ENCODE measurements at places on chromosomes 7 and 10. TPM values are rescaled to one million over a fixed set of nuclear protein-coding genes. Genes with fewer than 3 reads are reported as not detected.

DNA sequence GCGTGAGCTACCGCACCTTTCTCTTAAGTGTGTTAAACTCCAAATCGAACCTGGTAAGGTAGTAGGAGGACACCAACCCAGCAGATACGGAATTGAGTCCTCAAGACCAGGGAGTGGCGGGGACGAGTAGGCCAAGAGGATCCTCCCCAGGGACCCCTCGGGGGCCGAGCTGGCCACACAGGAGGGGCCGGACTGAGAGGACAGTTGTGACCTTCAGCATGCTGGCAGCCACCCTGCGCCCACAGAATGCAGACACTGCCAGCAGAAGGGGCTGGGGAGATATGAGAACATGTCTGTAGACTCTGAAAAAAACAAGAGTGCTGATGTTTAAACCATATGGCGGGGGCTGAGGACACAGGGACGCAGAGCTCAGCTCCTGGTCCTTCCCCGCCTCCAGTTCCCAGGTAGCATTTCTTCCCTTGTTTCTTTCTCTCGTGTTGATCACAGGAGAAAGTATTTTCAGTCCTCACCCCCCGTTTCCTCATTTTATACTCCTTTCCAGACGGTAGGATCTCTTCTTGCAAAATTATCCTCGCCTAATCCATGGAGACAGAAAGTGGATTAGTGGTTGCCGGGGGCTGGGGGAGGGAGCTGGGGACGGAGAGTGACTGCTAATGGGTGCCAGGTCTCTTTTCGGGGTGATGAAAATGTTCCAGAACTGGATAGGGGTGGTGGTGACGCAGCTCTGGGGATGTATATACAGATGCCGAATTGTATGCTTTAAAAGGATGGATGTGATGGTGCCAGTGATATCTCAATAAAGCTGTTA is 11.5 kb upstream of the UNCX start:
- H3K36me3 ChIP-seq, result no peaks in the 10 kb centered on the region
- H3K27me3 ChIP-seq, result no peaks in the 10 kb centered on the region
- H3K27ac ChIP-seq, result no peak overlapping the region
- peaks cover 15% of the 10 kb centered on the region for H3K4me1 ChIP-seq

GRCh38 chr10:103793429-103793828 is 61.9 kb downstream of the SH3PXD2A start:
- no peak for DNase-seq
- H3K36me3 ChIP-seq, result peaks cover 10% of the 10 kb centered on the region
- no peak overlapping the region for H3K27ac ChIP-seq
- peaks cover 40% of the 10 kb centered on the region for H3K4me1 ChIP-seq

- no peak overlapping the region for H3K4me3 ChIP-seq
- H3K27ac ChIP-seq, result no peak overlapping the region
- no peaks in the 10 kb centered on the region for H3K4me1 ChIP-seq
- H3K27me3 ChIP-seq, result no peaks in the 10 kb centered on the region
Observed at GRCh38 chr7:115410972-115411686, 489.2 kb downstream of the MDFIC start.

GRCh38 chr10:110714356-110714755 is 70.2 kb downstream of the RBM20 start:
- no peaks in the 10 kb centered on the region for H3K4me1 ChIP-seq
- no peak overlapping the region for H3K4me3 ChIP-seq
- DNase-seq, result peak; percentile 62
- H3K27me3 ChIP-seq, result no peaks in the 10 kb centered on the region
- no peaks in the 10 kb centered on the region for H3K36me3 ChIP-seq
- H3K27ac ChIP-seq, result no peak overlapping the region

DNA sequence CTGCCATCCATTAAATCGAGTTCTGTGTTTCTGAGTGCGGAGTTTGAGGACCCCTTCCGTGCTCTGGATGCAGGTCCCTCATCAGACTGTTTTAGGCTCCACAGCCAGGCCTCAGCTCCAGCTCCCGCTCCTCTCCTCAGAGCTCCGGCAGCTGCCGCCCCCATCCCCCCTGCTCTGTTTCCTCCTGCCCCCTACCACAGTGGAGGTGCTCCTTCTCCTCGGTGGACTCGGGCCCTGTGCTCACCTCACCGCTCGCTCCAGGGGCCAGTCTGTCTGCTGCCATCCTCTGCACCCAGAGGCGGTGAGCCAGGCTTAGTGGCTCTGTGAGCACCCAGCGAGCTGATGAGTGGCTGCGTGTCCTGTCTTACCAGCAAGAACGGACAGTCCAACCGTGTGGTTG is 21.4 kb upstream of the PRKAR1B start:
- peaks cover 28% of the 10 kb centered on the region for H3K36me3 ChIP-seq
- peaks cover 16% of the 10 kb centered on the region for H3K4me1 ChIP-seq
- DNase-seq, result no peak
- no peaks in the 10 kb centered on the region for H3K27me3 ChIP-seq
- peak overlapping the region; percentile 58 for H3K27ac ChIP-seq
- H3K4me3 ChIP-seq, result no peak overlapping the region

DNA sequence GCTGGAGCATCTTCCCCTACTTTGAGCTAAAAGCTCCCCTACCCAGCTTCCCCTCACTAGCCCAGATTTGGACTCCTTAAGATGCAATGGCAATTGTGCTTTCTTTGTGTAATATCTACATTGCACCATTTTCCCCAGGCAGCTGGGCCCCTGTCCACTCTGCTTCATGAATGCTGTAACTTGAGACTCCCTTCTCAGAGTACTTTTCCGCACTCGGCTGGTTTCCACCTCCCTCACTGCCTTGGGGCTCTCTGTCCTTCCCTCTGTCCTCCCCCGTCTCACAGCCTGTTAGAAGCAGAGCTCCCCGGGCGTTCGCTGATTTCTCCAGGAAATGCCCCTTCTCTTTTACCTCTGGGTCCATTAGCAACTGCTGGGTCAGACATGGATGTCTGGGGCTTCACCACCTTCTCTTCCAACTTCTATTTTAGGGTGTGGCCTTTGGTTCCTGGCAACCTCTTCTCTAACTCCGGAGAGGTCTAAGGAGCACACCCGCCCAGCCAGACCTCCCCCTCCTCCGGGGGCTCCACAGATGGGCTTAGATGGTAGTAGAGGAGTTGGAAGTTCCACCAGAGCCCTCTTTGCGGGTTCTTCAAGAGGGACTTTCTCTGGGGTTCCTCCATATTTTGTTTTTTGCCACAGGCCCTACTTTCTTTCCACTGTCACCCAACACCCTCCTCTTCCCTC is 2.9 kb upstream of the TMEM72 start:
- DNase-seq, result no peak
- H3K27me3 ChIP-seq, result no peaks in the 10 kb centered on the region
- no peak overlapping the region for H3K27ac ChIP-seq
- no peaks in the 10 kb centered on the region for H3K36me3 ChIP-seq
- peaks cover 10% of the 10 kb centered on the region for H3K4me1 ChIP-seq

DNA sequence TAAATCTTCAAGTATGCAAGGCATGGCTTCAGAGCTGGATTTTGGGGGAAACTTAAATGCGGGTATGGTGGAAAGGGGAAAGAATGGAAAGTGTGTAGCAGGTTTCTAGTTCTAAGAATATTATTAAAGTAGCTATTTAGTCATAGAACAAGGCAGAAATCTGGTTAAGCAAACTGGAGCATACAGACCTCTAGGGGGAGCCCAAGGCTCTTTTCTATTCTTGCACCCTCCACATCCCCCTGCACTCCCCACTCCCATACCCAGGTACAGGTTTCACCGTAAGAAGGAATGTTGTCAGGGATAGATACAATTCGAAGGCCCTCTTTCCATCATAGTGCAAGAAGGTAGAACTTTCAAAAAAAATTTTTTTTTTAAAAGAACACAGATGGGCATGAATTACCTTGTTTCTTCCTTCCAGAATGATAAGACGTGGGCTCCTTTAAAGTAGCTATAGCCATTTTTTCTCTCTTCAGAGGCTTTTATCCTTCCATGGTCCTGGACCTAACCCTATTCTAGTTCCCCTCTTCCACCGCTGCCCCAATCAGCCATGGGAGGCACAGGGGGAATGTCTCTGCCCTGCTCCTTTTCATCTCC is 41.5 kb upstream of the SMIM30 start:
- H3K27me3 ChIP-seq, result no peaks in the 10 kb centered on the region
- no peaks in the 10 kb centered on the region for H3K36me3 ChIP-seq
- H3K27ac ChIP-seq, result no peak overlapping the region
- H3K4me3 ChIP-seq, result no peak overlapping the region
- no peak for DNase-seq
- no peaks in the 10 kb centered on the region for H3K4me1 ChIP-seq

DNA sequence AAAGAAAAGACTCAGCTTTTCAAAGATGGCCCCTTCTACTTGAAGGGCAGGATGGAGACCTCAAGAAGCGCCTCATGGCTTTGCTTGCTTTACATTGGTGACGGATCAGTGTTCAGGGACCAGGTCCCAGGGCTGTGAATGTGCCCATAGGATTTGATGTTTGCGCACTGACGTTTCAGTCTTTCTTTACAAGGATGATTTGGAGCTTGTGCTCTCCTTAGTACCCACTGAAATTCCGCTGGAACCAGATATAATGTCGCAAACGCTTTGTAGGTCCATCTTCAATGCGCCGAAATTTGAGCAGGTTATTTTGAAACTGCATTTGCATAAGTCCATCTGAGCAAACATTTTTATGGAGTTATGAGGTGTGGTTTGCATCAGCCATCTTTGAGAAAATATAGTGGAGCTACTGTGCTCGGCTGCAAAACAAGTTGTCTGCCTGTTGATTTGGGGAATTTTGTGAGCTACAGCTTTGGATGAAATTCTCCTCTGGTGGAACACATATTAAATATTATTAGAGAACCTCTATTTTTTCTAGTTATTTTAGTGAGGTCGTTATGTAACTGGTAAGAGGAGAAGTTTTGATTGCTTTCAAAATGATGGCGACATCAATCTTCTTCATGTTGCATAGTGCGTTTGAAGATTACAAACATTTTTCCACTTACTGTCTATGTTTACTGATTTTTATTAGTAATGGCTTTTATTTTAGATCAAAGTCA is 2.4 kb downstream of the RBM20 start:
- H3K4me3 ChIP-seq, result no peak overlapping the region
- H3K4me1 ChIP-seq, result no peaks in the 10 kb centered on the region
- no peaks in the 10 kb centered on the region for H3K36me3 ChIP-seq
- peaks cover 40% of the 10 kb centered on the region for H3K27me3 ChIP-seq

DNA sequence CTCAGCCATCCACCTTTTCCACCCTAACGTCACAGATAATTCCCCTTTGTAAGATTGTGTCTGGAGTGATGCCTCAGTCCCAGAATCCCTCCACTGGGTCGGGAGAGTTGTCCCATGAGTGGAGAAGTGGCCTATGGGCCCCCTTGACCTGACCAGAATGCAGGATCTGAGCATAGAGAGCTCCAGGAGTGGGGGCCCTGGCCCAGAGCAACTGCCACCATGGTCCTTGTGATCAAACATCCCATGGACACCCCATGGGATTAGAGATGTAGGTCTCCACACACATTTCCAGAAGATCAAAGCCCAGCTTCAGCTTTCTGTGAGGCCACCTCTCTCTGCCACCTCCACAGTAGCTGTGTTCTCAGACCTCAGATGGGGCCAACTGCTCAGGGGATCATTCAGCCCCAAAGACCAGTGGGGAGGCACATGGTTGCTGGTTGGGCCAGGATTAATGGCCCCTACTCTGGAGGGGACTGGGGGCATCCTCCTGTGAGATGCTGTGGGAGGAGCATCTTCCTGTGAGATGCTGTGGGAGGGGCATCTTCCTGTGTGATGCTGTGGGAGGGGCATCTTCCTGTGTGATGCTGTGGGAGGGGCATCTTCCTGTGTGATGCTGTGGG is 28.5 kb upstream of the DPYSL4 start:
- no peaks in the 10 kb centered on the region for H3K36me3 ChIP-seq
- no peak for DNase-seq
- H3K4me3 ChIP-seq, result no peak overlapping the region
- H3K4me1 ChIP-seq, result peaks cover 15% of the 10 kb centered on the region

DNA sequence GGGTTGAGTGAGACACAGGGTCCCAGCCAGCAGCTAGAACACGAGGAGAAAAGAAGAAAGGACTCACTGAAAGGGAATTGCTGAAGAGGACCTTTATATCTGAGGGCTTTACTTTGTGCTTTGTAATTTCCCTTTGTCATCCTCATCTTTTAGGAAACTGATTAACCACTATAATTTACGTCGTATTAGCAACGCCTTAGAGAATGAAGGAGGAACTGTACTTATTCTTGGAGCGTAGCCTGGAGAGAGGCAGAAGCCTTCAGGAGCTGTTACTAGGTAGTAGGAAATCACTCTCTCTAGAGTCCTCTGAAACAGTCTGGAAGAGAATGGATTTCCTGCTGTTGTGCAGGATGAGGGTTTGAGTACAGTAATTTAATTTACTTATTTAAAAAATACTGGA is 101.0 kb upstream of the STEAP1B start:
- H3K36me3 ChIP-seq, result no peaks in the 10 kb centered on the region
- H3K27ac ChIP-seq, result peak overlapping the region; percentile 44
- H3K4me1 ChIP-seq, result peaks cover 17% of the 10 kb centered on the region
- no peak for DNase-seq
- no peak overlapping the region for H3K4me3 ChIP-seq

DNA sequence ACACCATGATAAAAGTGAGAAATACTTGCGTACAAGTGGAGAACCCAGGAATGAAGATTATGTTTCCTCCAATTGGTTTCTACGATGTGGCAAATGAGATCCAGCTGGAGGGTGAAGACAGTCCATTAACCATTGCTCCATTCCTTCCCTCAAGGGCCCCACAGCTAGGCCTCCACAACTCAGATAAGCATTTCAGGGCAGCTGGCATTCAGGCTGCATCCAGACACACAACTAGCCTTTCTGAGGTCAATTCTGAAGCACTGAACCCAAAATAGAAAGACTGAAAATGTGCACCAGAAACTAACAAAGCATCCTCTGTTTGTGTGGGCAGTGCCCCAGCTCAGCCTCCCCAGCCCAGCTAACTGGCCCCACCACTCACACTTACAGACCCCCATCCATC is 94.8 kb downstream of the GSAP start:
- no peak overlapping the region for H3K4me3 ChIP-seq
- peaks cover 16% of the 10 kb centered on the region for H3K36me3 ChIP-seq
- H3K27me3 ChIP-seq, result no peaks in the 10 kb centered on the region

- no peaks in the 10 kb centered on the region for H3K36me3 ChIP-seq
- no peak overlapping the region for H3K4me3 ChIP-seq
- no peaks in the 10 kb centered on the region for H3K4me1 ChIP-seq
- DNase-seq, result no peak
Observed at GRCh38 chr10:60140651-60141632, 234.6 kb upstream of the CCDC6 start.

GRCh38 chr10:29862923-29863614 is 196.3 kb downstream of the JCAD start:
- H3K4me1 ChIP-seq, result peaks cover 33% of the 10 kb centered on the region
- H3K4me3 ChIP-seq, result no peak overlapping the region
- no peaks in the 10 kb centered on the region for H3K36me3 ChIP-seq
- DNase-seq, result no peak
- H3K27ac ChIP-seq, result no peak overlapping the region

Gene LIPM
- not detected for total RNA-seq

Gene SAMD9L
- 6.6 TPM for total RNA-seq

Gene LBX1
- total RNA-seq, result not detected

Gene PRKAR2B
- total RNA-seq, result 108 TPM

Gene IL6
- 51.4 TPM for total RNA-seq

All from esophagus muscularis mucosa (tissue), 4 donors.